ENCODE measurements at places on chromosomes 1 and 21.

GRCh38 chr1:72524021-72524420, 241.7 kb upstream of the NEGR1 start:
- DNase-seq, result no peak

- no peak for DNase-seq
Observed at GRCh38 chr1:53582211-53583020, 123.2 kb downstream of the DMRTB1 start.

- peak; percentile 88 for DNase-seq
Observed at GRCh38 chr1:10835822-10836421, 39.5 kb upstream of the CASZ1 start.

DNA sequence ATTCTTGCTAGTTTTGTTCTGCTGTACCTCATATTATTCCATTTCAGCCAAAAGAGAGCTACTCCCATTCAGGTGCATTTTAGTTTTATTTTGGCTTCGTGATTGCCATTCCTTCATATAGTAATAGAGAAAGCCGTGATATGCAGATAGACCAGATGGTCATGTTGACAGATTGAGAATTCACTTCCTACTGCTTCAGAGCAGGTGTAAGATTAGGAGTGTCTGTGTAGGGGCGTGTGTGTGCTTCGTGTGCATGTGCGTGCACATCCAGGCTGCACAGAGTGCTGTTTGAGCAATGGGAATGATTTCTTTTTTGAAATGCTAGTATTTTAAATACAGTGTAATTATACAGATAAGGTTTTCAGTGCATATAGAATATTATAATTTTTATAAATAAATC, 10.3 kb downstream of the NFIA start:
- DNase-seq, result no peak

GRCh38 chr1:240169188-240169587, 77.5 kb downstream of the FMN2 start:
- no peak for DNase-seq

- no peak for DNase-seq
Observed at GRCh38 chr1:116755066-116755465, 836 bp downstream of the CD2 start.

GRCh38 chr1:71399594-71399993, 318.8 kb upstream of the ZRANB2 start:
- no peak for DNase-seq

DNA sequence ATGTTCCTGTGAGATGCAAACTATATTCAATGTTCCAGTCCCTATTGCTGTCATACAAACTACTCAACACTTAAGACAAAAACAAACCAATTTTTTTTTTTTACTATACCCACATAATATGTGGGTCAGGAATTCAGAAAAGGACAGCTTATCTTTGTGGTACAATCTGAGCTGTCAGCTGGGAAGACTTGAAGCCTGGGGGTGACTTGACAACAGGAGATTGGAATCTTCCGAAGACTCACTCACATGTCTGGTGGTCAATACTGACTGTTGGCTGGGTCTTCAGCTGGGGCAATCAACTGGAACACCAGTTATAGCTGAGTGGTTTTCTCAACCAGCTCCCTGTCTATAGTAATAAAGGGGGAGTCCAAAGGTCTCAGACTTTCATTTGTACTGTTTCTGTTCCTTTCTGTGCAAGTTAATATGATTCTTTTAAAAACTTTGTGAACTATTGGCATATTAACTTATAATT, 81.7 kb upstream of the ATP1B1 start:
- DNase-seq, result no peak

DNA sequence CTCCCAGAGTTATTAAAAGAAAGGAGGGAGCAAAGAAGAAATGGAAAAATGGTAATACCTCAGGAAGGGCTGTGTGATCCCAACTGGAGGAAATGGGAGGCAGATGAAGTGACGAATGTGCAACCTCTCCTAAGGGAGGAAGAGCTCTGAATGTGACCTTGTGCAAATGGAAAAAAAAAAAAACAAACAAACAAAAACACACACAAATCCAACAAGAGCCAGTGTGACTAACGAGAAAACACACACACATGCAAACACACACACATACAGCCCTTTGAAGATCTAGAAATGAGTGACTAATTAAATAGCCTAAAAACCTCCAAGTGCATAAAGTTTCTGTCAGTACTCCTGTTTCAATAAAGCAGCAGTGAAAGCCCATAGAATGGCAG, 49.0 kb downstream of the CCN1 start:
- DNase-seq, result no peak

GRCh38 chr1:230753586-230754251, 6.5 kb downstream of the CAPN9 start:
- DNase-seq, result no peak

Measured in HuH-7.5 (cell line).